ENCODE measurements at places on chromosomes 4 and X.
A peak's percentile ranks its signal among the peaks of the same experiment; 100 is the strongest.

- no peak for DNase-seq
These were observed 72.7 kb upstream of the PSAPL1 start for GRCh38 chr4:7507381-7507780.

GRCh38 chr4:184331268-184331995 is 113.8 kb upstream of the ENPP6 start:
- DNase-seq = no peak

DNA sequence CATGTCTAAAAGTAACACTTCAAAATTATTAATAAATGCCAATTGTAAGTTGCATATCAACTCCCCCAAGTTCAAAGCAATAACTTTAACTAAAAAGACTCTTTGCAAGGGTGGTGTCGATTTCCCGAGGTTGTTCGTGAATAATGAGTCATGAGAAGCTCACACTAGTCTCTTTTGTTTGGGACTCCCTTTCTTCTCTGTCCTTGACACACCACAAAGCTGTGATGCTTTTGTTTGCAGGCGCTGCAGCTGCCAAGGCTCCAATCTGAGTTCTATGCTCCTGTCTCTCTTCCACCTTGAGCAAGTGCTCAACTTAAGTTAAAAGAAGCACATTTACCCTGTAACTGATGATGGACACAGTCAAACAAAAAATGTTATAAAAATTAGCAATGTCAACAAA is 65.9 kb downstream of the FAT1 start:
- no peak for DNase-seq

- peak; percentile 14 for DNase-seq
These were observed 27.9 kb upstream of the KIAA1210 start for GRCh38 chrX:119155416-119156035.

DNA sequence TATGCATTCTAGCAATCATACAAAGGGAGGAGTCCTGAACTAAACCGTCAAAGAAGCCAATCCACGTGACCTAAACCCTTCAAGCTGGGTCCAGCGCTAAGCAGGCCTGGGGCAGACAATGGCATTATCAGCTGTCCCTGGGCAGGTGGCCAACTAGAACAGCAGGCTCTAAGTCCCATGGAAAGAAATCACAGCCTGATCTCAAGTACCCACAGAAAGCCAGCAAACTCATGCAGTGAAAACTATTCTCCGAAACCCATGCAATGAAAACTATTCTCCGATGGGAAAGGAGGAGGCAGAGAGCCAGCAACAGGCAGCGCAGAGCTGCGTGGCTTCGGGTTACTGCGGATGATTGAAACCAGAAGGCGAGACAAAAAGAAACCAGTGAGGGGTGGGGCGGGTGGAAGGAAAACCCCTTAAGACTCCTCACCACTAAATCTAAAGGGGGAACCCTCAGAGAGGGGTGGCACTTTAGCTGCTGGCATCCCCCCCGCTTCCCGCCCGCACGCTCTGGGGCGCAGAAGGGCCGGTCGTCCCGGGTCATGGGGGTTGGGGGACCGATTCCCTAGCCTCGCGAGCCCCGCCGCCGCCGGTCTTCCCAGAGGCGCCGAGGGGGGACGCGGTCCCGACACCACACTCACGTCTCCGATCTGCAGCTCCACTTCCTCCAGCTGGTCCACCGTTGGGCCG is 567 bp downstream of the C4orf46 start:
- DNase-seq = peak; percentile 82

- DNase-seq = no peak
These were observed 217.5 kb upstream of the GYPA start for GRCh38 chr4:144357975-144358374.

DNA sequence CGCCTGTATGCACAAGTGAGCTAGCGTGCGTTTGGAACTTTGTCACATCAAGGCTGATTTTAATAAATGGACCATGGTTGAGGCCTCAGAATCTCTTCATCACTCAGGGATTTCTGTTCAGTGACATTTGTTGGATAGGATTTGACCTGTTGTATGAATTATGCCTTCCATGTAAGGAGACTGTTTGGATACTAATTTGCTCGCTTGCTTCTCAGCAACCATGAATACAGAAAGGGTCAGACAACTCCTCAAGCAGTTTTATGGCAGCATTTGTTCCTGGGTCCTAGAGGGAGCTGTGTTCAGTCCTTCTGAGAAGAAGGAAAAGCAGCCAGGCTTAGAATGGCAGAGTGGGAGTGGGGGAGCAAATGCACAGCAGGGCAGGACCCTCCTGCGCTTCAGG is 269.7 kb upstream of the LCORL start:
- no peak for DNase-seq

GRCh38 chr4:182808673-182809416 is 108.3 kb downstream of the DCTD start:
- peak; percentile 74 for DNase-seq

GRCh38 chrX:101595739-101596419 is 21.9 kb downstream of the ARMCX6 start:
- peak; percentile 73 for DNase-seq

DNA sequence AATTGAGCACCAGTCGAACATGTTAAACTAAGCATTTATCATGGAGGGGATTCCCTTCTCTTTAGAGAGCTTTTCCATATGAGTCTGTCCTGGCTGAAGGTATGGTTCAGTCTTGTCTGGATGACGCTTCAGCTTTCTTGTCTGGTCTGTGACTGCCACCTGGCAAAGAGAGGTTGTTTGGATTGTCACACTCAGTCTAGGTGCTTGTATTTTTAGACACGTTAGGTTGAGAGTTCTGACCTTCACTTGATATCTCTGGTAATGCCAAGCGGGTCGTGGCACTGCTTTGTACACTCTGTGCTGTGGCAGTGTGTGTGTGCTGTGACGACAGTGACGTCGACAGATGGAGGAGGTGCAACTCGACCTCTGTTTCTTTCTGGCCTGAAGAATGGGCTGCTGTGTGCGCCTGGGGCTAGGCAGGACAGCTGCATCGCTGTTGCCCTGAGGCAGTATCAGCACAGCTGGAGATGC is 12.6 kb downstream of the NOCT start:
- no peak for DNase-seq

GRCh38 chrX:109352066-109352588 is 129.8 kb downstream of the GUCY2F start:
- no peak for DNase-seq

GRCh38 chrX:13109817-13110216 is 65.4 kb upstream of the FAM9C start:
- DNase-seq = no peak

DNA sequence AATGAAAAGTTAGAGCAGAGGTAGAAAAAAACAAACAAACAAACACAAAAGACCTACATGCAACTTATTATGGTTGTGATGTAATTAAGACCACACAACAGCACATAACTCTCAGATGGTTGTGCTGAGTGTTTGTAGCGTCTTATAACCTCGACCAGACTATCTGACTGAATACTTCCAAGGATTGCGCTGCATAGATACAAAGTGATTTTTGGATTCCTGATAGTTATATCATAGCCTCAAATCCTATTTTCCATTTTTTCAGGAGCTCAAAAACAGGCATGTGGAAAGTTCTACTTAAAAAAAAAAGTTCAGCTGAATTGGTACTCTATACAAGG is 236.1 kb downstream of the SPRY1 start:
- DNase-seq = no peak

GRCh38 chr4:127304356-127304755 is 328.4 kb upstream of the INTU start:
- no peak for DNase-seq

GRCh38 chr4:136357556-136357955 is 1174.7 kb downstream of the PCDH18 start:
- peak; percentile 15 for DNase-seq

DNA sequence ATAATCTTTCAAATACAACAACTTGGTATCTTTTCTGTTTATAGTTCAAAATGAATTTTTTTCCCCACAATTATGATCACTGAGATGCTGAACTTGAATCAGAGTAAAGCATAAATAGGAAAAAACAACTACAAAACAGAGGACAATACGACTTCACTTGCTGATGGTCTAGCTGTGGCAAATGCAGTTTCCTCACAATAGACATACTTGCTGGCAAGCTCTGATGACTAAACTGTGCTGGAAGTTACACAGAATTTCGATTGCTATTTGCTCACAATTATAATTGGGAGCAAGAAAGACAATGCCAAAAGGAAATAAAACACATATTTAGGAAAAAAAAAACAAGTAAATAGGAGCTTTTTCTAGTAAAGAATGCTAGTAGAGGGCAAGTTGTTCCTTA is 14.7 kb downstream of the VEGFC start:
- peak; percentile 29 for DNase-seq

GRCh38 chr4:26056406-26056805 is 142.4 kb downstream of the SMIM20 start:
- DNase-seq = no peak

DNA sequence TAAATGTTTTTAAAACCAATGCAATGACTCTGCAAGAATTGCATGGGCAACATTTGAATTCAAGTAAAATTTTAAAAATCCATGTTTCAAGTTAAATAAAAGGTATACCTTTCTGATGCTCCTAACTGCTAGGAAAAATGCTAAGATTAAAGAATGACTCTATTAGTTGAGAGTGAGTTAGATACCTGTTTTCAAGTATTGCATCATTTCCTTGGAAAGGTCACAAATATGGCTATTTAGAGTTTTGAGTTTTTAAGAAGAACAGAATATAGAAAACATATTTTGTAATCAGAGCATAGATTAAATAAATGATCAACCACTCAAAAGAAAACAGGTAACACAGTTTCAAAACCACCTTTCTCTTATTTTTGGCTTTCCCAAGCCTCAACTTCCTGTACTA is 18.3 kb upstream of the NPY2R start:
- no peak for DNase-seq

DNA sequence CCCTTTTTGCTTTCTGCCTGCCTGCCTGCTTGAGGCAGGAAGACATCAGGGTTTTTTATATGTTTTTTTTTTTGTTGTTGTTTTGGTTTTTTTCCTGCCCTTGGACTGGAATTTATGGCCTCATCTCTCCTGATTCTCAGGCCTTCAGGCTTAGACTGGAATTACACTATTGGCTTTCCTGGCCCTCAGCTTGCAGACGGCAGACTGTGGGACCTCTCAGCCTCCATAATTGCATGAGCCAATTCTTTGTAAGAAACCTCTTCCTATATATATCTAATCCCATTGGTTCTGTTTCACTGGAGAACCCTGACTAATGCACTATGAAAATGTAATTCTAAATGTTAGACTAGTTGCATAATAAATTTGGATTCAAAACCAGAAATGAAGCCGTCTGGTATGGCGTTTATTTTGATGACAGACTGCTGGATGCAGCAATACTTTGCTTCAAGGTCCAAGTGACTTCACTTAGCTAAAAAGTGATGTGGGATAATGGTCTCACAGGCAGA is 59.0 kb downstream of the SEL1L3 start:
- no peak for DNase-seq

DNA sequence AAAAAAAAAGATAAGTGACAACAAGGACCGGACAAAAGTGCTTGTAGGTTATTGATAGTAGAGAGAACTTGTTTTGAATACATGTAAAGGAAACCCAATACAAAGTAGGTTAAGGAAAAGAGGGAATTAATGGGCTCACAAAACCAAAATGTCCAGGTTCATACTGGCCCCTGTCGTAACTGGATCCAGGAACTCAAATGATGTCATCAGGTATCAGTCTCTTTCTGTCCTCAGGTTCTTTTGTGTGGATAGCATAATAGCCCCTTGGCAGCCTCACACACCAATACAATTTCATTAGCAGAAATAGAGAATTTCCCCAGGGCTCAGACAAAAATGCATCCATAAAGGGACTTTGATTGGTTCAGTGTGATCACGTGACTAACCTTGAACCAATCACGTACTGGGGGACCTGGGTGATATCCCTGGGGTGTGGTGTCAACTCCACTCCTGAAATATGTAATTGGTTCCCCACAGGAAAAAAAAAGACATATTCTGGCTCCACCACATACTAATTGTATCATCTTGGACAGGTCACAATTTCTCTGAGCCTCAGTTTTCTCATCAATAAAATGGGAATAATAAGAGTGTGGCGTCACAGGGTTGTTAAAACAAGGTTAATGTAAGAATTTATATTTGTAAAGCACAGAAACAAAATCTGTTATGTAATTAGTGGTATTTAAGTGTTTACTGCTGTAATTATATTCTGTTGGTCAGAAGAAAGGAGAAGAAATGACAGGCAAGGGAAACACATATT is 174.8 kb downstream of the PDGFRA start:
- DNase-seq = no peak

DNA sequence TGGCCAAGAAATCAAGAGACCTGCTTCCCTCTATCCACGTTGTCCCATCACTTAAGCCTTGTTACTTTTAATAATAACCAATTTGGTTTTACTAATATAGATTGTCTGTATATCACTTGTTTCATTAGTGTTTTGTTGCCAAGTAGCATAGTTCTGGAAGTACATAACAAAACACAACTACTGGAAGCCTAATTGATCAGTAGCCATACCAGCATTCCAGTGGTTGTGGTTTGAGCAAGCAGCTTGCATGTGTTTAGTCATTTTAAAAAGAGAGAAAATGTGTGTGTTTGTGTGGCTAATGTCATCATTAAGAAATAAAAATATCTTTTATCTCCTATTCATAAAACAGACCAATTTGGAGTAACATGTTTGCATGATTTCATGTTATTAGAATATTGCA is 70.8 kb downstream of the PTPN13 start:
- DNase-seq = no peak

DNA sequence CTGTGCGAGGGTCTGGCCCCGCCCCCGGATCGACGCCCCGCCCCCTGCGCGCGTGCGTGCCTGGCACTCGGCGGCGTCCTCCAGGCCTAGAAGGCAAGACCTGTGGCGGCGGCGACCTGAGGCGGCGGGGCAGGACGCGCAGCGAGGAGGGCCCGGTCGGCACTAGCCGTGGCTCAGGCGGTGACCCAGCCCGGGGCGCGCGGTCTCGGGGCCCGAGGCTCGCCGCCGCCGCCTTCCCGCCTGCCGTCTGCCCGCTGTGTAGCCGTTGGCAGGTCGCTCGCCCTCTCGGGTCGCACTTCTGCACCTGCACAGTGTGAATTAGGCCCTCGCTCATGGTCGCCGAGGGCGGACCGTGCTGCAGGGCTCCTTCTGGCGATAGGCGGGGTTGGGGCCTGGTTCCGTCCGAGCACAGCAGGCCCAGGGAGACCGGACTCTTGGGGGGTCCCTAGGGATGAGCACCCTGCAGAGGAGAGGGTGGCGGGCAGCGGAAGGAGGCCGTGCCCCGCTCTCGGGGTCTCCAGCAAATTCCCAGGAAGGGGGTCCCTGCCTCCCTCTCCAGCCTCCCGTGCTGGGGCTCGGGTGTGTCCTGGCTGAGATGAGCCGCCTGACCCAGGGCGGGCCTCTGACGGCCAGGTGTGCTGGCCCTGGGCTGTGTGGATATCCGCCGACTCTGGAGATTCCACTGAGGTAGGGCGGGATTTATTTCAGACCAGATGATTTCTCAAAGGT is 557 bp upstream of the FAM53A start:
- no peak for DNase-seq
